H1 (cell line): ENCODE measurements at places on chromosomes 12 and 14. TPM values are rescaled to one million over a fixed set of nuclear protein-coding genes. Genes with fewer than 3 reads are reported as not detected.

GRCh38 chr14:66197276-66197675, 288.9 kb upstream of the CCDC196 start:
- no peaks in the 10 kb centered on the region for H3K4me1 ChIP-seq
- no peaks in the 10 kb centered on the region for H3K27me3 ChIP-seq
- H3K36me3 ChIP-seq: no peaks in the 10 kb centered on the region
- no peak overlapping the region for H3K4me3 ChIP-seq

DNA sequence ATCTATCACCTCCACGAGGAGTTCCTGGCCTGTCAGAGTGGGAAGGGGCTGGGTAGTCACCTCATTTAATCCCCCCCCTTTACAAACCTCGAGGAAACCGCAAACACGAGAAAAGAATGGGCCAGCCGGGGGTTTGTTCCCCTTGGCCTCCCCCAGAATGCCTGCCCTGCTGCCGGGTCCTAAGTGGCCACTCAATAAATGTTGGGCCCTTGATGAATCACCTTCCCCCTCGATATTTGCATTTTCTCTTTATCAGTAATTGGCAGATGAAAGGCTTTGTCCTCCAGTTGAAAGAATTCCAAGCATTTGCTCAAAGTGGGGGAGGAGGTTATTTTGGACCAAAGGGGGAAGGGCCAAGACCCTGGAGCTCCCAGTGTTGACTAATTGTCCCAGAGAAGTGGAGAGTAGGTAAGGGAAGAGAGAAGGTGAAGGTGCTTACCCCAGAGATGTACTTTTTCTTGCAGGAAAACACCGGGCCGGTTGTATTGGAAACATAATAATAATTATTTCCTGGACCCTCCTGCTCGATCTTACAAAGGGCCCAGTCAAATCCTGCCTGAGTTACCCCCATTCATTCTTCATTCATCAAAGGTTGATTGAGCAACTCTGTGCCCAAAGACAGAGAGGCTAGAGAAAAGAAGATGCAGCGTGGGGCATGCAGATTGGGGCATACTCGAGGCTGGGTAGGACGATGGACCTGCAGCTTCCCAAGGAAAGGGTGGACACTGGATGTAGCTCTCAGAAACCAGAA, 1.9 kb upstream of the KDM2B start:
- no peaks in the 10 kb centered on the region for H3K27me3 ChIP-seq
- DNase-seq: peak; percentile 71
- H3K4me1 ChIP-seq: peaks cover 5% of the 10 kb centered on the region
- H3K4me3 ChIP-seq: peak overlapping the region; percentile 84
- H3K27ac ChIP-seq: peak overlapping the region; percentile 82

Gene KRT3
- not detected in 2 replicates for total RNA-seq

DNA sequence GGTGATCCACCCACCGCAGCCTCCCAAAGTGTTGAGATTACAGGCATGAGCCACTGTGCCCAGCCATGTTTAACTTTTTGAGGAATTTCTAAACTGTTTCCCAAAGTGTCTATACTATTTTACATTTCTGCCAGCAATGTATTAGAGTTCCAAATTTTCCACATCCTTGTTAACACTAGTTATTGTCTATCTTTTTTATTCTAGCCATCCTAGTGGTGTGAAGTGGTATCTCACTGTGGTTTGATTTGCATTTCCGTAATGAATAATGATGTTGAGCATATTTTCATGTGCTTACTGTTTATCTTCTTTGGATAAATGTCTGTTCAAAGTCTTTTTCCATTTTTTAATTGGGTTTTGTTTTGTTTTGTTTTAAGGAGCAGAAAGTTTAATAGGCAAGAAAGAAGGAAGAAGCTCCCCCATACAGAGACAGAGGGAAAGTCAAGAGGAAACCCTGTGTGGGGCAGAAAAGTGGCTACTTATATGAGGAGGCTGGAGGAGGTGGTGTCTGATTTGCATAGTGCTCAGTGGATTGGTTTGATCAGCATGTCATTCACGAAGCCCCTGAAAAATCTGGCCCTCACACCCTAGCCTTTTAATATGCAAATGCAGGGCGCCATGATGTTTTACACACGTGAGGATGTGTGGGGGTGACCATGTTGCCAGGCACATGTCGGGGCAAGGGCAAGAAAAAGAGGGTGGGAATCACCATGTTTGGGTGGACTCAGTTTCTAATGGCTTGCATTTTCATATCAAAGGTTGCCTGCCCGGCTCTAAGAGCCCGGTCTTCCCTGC, 14.9 kb downstream of the TXNRD1 start:
- H3K36me3 ChIP-seq: no peaks in the 10 kb centered on the region
- H3K27ac ChIP-seq: no peak overlapping the region
- H3K4me3 ChIP-seq: no peak overlapping the region
- H3K27me3 ChIP-seq: no peaks in the 10 kb centered on the region
- DNase-seq: peak; percentile 54

- H3K27me3 ChIP-seq: no peaks in the 10 kb centered on the region
- no peak overlapping the region for H3K27ac ChIP-seq
- H3K4me3 ChIP-seq: no peak overlapping the region
- no peak for DNase-seq
- no peaks in the 10 kb centered on the region for H3K36me3 ChIP-seq
Measured at GRCh38 chr14:55401751-55402150, 9.9 kb downstream of the ATG14 start.

DNA sequence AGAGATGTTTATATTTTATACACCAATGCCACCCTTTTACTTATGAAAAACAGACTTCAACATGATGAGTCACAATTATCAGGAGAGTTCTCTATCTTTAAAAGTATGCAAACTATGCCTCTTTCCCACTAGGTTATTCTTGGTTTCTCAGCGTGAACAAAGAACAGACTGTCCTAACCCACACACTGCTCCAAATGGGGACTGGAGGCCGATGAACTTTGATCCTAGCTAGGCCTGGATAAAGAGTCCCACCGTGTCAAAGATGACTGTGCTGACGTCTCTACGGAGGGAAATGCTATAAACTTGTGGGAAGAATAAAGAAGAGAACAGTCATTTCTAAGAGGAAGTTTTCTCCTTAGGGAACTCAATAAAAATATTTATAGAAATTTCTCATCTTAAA, 160.1 kb downstream of the EPS8 start:
- no peaks in the 10 kb centered on the region for H3K4me1 ChIP-seq
- DNase-seq: no peak
- no peak overlapping the region for H3K4me3 ChIP-seq

Gene CPNE8
- 6.8 and 7.4 TPM in 2 replicates for total RNA-seq

Gene DBX2
- total RNA-seq: not detected in 2 replicates

GRCh38 chr12:38465020-38465419, 148.4 kb downstream of the ALG10B start:
- H3K4me3 ChIP-seq: no peak overlapping the region
- DNase-seq: no peak
- H3K27me3 ChIP-seq: no peaks in the 10 kb centered on the region
- no peaks in the 10 kb centered on the region for H3K4me1 ChIP-seq

DNA sequence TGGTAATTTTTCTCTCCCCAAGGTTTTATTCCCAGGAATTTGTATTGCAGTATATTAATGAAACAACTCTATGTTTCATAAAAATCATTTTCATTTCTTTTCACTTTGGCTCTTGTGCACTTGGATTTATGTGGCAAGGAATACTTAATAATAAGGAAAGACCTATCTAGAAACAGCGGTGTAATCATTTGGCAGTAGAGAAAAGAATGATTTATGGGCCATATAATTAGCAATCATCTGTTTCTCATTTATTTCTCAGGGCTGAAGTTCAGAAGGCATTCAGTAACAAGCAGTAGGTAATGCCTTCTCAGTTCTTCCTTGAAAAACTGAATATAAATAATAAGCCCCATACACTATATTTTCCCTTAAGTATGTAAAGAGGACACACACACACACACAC, 172.6 kb downstream of the ANO4 start:
- no peak for DNase-seq
- H3K36me3 ChIP-seq: no peaks in the 10 kb centered on the region; the same call in 1 of the 2 replicates
- no peak overlapping the region for H3K27ac ChIP-seq

- no peaks in the 10 kb centered on the region for H3K27me3 ChIP-seq
- H3K4me1 ChIP-seq: peaks cover 7% of the 10 kb centered on the region; the same call in 1 of the 2 replicates
Measured at GRCh38 chr12:48121522-48121921, 2.4 kb downstream of the PFKM start.

- no peaks in the 10 kb centered on the region for H3K27me3 ChIP-seq
- H3K36me3 ChIP-seq: no peaks in the 10 kb centered on the region
- H3K4me3 ChIP-seq: no peak overlapping the region
- DNase-seq: no peak
- H3K27ac ChIP-seq: no peak overlapping the region
Measured at GRCh38 chr12:30003321-30003720, 219.6 kb upstream of the TMTC1 start.

Gene CACNA1C
- total RNA-seq: 1.3 and 1.9 TPM in 2 replicates

GRCh38 chr12:28780096-28780495, 369.0 kb upstream of the FAR2 start:
- H3K27ac ChIP-seq: no peak overlapping the region
- no peaks in the 10 kb centered on the region for H3K27me3 ChIP-seq
- no peak for DNase-seq
- H3K36me3 ChIP-seq: no peaks in the 10 kb centered on the region
- H3K4me3 ChIP-seq: no peak overlapping the region
- H3K4me1 ChIP-seq: no peaks in the 10 kb centered on the region

DNA sequence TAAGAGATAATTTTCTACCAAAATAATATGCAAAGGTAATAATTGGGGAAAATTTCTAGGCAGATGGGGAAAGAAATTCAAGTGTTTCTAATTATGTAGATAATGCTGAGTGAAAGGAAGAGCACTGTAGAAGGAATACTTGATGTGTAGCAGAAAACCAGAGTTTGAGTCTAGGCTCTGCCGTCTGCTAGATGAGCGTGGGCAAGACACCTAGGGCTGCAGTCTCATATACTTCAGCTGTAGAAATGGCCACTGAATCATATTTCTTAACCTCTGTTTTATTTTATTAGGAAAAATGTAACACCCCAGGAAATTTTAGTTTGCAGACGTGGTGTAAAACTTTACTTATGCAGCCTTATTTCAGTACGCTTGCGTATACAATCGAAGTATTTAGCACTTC, 59.8 kb upstream of the SLC38A2 start:
- H3K27ac ChIP-seq: no peak overlapping the region
- H3K4me3 ChIP-seq: no peak overlapping the region
- H3K36me3 ChIP-seq: no peaks in the 10 kb centered on the region
- DNase-seq: no peak
- no peaks in the 10 kb centered on the region for H3K27me3 ChIP-seq
- H3K4me1 ChIP-seq: no peaks in the 10 kb centered on the region

Gene ATP2B1
- 29.9 and 32.0 TPM in 2 replicates for total RNA-seq

Gene FGD4
- 44.5 and 48.2 TPM in 2 replicates for total RNA-seq

Gene CD163
- total RNA-seq: not detected in 2 replicates
